Dermis lymphatic vessel endothelial cell (primary cell): ENCODE measurements at places on chromosomes 11 and 22. TPM values are rescaled to one million over a fixed set of nuclear protein-coding genes. Genes with fewer than 3 reads are reported as not detected.

SERHL2 gene
- 4.0 and 7.4 TPM in 2 replicates for total RNA-seq

OR51B4 gene
- not detected in 2 replicates for total RNA-seq

GRAMD1B gene
- total RNA-seq, result 2.4 and 3.0 TPM in 2 replicates

MAFF gene
- total RNA-seq, result 70.4 and 77.0 TPM in 2 replicates

PHETA2 gene
- 23.1 and 26.2 TPM in 2 replicates for total RNA-seq

OR4D5 gene
- total RNA-seq, result not detected in 2 replicates

SLC43A1 gene
- 13.5 and 22.3 TPM in 2 replicates for total RNA-seq

SUSD2 gene
- total RNA-seq, result 0.43 and 0.54 TPM in 2 replicates

C11orf65 gene
- under 0.01 and 0.34 TPM in 2 replicates for total RNA-seq

ZNF70 gene
- total RNA-seq, result 1.3 and 2.1 TPM in 2 replicates

DRD2 gene
- total RNA-seq, result not detected in 2 replicates

USP47 gene
- total RNA-seq, result 64.3 and 81.1 TPM in 2 replicates

MUC6 gene
- total RNA-seq, result not detected in 2 replicates

CALCA gene
- not detected in 2 replicates for total RNA-seq
